ENCODE measurements at places on chromosomes 1 and 21.
A peak's percentile ranks its signal among the peaks of the same experiment; 100 is the strongest.

- DNase-seq: peak; percentile 2
These were observed 1181.9 kb upstream of the PRMT6 start for GRCh38 chr1:105874621-105875020.

DNA sequence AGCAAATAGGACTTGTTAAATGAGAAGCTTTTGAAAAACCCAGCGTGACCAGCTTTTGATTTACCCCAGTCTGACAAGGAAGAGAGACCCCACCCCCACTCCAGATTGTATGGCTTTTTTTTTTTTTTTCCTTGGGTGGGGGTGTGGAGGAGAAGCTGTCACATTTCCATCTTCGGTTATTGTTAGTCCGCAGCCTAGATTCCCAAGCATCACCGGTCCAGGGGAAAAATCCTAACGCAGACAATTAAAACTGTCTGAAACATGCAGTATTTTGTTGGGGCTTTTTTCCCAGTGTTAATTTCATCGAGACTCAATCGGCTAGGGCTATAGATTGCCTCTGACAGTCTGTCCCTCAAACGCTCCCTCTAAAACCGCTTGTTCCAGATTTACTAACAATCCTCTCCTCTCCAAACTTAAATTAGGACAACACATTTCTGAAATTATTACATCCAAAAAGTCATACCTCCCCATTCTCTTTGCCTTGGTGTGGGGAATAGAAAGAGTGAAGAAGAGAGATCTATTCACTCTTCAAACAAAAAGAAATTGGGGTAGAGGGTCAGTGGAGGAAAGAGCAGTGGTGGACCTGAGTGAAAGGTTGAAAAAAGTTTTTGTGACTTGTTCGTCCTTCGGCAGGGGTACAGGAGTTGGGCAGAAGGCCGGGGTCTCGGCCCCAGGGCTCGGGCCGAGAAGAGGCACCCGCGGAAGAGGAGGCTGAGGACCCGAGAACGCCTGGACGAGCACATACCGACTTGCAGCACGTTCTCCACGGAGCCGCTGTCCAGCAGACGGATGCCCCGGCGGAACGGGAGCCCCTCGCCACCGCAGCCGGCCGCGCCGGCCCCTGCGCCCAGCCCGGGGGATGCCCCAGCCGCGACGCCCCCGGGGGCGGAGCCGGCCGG, 1.1 kb downstream of the ZSWIM5 start:
- DNase-seq: peak; percentile 65

DNA sequence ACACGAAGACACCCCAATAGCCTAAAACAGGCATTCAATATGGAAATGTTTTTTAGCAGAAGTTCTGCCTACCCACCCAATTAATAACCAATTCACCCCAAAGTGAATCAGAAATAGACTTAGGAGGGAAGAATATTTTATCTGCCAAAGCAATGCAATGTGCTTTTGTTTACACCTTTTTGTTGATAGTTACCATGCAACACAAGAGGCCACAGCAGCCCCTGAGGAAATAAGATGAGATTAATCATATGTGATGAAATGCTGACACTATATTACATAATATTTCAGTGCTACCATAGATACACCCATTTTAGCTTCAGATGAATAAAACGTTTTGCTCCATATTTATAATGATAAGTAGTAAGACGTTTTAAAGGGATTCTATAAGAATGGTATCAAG, 60.9 kb upstream of the RGS2 start:
- DNase-seq: no peak

DNA sequence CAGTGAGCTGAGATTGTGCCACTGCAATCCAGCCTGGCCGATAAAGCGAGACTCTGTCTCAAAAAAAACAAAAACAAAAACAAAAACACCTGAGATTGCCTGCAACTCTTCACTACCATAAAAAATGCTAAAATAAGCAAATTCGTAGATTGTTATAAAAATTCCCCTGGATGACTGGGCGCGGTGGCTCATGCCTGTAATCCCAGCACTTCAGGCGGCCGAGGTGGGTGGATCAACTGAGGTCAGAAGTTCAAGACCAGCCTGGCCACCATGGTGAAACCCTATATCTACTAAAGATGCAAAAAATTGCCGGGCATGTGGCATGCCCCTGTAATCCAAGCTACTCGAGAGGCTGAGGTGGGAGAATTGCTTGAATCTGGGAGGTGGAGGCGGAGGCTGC, 10.7 kb downstream of the MED18 start:
- DNase-seq: no peak

DNA sequence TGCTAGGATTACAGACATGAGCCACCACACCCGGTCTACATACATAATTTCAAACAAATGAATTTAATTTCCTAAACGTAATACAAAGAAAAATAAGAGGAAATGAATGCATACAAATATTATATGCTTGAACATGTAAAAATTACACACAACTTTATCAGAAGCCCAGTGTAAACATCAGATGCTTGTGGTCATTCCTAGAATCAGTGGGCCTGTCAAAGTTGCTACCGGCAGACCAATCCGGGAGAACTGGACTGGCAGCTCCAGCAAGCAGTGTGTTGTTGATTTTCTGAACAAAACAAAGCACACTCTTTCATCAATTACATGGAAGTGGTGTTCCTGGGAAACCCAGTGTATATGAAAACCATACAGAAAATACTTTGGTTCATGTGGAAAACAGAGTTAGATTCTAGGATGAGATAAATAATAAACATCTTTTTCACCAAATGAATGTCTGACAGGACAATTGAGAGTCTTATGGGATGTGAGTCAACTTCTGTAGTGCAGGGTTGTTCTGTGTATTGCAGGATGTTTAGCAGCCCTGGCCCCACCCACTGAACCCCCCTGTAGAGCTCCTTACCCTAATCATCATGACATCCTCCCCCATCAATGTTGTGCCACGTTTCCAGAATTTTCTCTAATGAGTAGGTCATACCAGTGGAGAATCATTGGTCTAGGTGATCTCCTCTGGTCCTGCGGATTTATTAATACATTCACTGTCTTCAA, 33.8 kb downstream of the MFSD2A start:
- no peak for DNase-seq

DNA sequence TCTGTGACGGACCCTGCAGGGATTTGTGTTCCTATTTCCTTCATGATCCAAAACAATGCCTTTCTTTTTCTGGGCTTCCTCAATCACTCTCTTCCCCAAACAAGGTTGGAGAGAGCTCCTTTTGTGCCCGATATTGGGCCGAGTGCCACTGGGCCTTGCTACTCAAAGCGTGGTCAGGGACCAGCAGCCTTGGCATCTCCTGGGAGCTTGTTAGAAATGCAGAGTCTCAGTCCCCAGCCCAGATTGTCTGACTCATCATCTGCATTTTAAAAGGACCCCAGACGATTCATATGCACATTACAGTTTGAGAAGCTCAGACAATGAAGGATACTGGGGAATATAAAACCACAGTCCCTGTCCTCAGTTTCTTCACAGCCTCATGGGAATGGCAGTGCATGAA, 19.9 kb downstream of the ADORA1 start:
- no peak for DNase-seq

DNA sequence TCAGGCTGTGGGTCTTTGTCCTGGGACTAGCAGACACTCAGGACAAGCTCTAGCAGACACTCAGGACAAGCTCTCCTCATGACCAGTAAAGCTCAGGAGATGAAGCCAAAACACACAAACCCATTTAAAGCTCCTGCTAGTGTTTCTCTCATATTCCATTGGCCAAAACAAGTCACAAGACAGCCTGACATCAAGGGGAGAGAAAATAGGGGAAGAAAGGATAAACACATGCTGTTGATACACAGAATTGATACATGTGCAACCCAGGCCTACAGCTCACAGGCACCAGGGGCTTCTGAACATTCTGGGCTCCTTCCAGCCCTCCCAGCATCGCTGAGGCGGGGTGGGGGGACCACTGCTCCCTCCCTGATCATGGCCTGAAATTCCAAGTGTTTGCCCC, 35.3 kb downstream of the ATF3 start:
- no peak for DNase-seq

DNA sequence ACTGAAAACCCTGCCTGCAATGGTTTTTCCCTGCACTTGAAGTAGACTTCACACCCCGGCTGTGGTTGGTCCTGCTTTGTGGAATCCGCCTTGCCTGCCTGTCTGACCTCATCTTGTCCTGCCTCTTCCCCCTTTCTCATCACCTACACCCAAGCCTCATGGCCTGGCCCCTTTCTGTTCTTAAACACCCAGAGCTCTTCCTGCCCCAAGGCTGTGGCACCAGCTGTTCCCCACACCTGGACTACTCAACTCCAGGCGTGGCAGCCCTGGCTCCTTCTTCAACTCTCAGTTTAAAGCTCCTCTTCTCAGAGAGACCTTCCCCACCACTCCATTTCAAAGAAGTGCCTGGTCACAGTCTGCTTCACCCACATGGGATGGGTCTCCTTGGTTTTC, 27.0 kb downstream of the KIAA1614 start:
- DNase-seq: no peak

- no peak for DNase-seq
These were observed 272.9 kb downstream of the RWDD3 start for GRCh38 chr1:95506736-95507414.
